ENCODE measurements at places on chromosomes 1 and 21.
A peak's percentile ranks its signal among the peaks of the same experiment; 100 is the strongest.

DNA sequence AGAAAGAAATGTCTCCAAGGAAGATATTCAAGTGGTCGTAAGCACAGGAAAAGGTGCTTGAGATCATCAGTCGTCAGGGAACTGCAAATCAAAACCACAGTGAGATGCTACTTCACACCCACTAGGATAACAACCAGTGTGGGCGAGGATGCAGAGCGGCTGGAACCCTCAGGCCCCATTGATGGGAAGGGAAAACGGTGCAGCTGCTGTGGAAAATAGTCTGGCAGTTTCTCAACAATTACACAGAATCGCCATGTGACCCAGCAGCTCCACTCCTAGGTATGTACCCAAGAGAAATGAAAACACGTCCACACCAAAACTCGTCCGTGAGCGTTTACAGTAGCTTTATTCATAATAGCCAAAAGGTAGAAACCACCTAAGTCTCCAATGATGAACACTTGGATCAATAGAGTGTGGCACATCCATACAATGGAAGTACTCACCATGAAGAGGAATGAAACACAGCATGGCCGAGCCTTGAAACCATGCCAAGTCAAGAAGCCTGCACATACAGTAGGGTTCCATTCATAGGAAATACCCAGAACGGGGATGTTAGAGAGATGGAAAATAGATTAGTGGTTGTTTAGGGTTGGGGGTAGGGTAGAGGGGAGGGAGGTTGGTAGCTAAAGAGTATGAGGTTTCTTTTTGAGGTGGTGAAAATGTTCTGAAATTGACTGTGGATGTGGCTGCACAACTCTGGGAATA lies 6.1 kb downstream of the DFFB start:
- DNase-seq: no peak

- peak; percentile 81 for DNase-seq
These were observed 47.9 kb downstream of the LAMC1 start for GRCh38 chr1:183070923-183071618.

- DNase-seq: peak; percentile 50
These were observed 19.8 kb upstream of the DDAH1 start for GRCh38 chr1:85484716-85485115.

DNA sequence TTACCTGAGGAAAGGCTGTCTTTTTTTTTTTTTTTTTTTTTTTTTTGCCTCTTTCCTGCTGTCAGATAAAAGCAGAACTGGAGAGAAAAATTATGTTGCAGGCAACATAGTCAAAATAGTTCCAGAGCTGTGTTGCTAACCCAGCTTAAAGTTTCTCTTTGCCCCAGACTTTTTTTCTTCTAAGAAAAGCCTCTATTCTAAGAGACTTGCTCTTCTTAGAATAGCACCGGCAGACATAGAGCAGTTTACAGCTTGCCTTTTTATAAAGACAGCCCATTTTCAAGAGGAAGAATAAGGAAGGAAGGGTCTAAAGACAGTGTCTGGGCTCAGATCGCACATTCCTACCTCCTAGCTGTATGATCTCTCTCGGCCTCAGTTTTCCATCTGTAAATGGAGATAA lies 88.7 kb downstream of the TENT5C start:
- DNase-seq: no peak

GRCh38 chr21:15061747-15062605 lies 2.8 kb downstream of the NRIP1 start:
- DNase-seq: peak; percentile 22

- DNase-seq: peak; percentile 11
These were observed 9.4 kb downstream of the LAPTM5 start for GRCh38 chr1:30748098-30748698.

GRCh38 chr1:165877411-165877810 lies 50.0 kb downstream of the UCK2 start:
- DNase-seq: no peak

DNA sequence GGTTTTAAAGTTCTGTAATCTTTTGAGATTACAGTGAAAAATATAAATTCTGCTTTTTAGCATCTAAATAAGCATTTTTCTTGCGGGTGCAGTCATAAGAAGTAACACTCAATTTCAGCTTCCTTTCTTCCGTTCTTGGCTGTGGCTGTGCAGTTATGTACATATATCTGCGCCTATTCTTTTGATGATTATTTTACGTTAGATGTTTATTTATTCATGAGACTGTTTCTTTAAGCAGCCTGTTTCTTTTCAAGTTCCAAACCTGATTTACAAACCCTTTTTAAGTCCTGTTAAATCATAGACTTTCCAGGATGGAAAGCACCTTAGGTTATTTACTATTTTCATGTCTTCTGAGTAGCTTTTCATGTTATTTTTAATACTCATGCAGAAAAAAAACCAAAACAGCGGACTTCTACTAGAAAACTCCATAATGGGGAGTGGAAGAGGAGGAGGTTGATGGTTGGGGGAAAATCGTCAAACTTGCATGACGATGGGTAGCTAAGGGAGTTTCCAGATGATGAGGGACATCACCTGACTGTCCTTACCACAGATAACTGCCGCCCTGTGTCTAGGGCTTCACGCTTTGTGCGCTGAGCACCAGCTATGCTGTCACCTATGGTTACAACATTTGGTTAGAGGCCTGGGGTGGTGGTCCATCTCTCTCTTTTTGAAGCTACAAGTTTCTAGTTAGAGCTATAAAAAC lies 2.6 kb downstream of the PRDM2 start:
- DNase-seq: no peak

- no peak for DNase-seq
These were observed 192.3 kb downstream of the PRDM16 start for GRCh38 chr1:3261007-3261968.

GRCh38 chr1:54574158-54574778 lies 26.2 kb downstream of the ACOT11 start:
- DNase-seq: no peak

- DNase-seq: peak; percentile 83
These were observed 56.2 kb downstream of the ST3GAL3 start for GRCh38 chr1:43763497-43763973.

GRCh38 chr1:94676686-94677085 lies 135.1 kb upstream of the F3 start:
- no peak for DNase-seq

DNA sequence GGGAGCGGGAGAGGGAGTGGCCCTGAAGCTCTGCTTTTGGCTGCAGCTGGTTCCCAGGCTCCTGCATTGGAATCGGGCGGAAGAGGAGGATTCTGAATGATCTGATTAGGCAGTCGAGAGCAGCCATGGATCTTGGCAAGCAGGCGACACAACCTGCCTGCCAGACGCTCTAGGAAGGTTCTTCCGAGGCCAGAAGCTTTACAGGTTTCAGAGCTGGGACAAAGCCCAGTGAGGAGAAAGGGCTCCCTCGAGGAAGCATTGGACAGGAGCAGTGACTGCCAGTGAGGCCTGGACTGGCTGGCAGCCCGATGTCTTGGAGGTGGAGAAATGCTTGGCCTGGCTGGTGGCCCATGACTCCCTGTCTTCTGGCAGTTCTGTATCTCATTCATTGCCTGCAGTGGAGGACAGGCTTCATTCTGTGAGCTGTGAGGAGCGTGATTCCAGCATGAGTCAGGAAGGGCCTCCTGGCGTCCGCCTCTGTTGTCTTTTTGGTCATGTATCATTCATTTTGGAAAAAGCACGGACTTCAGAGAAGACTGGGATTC lies 132.7 kb upstream of the IPO9 start:
- peak; percentile 74 for DNase-seq

- no peak for DNase-seq
These were observed 6.3 kb downstream of the PROK1 start for GRCh38 chr1:110457206-110457605.

DNA sequence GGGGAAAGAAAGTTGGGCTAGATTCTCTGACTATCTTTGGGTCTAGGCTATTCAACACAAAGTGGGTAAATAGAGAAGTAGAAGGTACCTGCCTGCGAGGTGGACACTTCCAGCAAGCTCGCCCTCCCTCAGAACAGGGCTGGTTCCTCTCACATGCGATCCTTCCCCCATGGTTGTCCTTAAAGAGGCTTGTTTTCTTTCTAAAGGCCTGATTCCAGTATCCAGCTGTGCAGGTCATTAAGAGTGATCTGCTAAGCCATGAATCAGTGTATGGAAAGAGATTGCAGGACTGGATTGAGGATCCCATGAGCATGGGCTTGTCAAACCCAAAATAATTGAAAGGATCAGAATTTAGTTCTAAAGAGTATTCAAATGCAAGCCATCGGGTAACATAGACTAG lies 189.0 kb downstream of the URB2 start:
- no peak for DNase-seq

- no peak for DNase-seq
These were observed 164.2 kb upstream of the COL6A1 start for GRCh38 chr21:45817345-45817744.
